LoVo (cell line): ENCODE measurements at places on chromosomes 1 and 21.

- DNase-seq = no peak
Observed at GRCh38 chr1:10639775-10640578, 156.5 kb downstream of the CASZ1 start.

- no peak for DNase-seq
Observed at GRCh38 chr1:1972976-1973715, 30.4 kb downstream of the CFAP74 start.

- no peak for DNase-seq
Observed at GRCh38 chr1:168236836-168237611, 11.2 kb downstream of the SFT2D2 start.

- DNase-seq = no peak
Observed at GRCh38 chr1:116257341-116257767, 115.7 kb upstream of the ATP1A1 start.

DNA sequence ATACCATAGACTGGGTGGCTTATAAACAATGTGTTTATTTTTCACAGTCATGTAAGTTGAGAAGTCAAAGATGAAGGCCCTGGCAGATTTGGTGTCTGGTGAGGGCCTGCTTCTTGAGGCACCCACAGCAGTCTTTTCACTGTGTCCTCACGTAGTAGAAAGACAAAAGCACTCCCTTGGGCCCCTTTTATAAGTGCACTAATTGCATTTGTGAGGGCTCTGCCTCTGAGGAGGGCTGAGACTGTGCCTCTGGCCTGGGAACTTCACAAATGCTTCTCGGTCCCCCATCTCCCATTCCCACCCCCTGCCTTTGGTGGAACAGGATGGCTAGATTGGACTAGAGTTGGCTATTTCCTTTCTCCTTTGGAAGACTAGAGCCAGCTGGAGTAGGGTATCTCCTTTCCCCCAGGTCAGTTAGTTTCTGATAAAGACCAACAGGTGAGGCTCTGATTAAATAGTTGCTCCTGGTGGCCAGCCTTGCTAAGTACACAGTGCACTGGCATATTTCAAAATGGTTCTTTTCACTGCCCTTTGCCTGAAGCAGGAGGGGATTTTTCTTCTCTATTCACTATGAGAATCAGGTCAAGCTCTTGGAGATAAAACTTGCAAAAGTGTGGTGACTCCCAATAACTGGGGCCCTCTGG, 82.9 kb downstream of the PLPPR4 start:
- no peak for DNase-seq

DNA sequence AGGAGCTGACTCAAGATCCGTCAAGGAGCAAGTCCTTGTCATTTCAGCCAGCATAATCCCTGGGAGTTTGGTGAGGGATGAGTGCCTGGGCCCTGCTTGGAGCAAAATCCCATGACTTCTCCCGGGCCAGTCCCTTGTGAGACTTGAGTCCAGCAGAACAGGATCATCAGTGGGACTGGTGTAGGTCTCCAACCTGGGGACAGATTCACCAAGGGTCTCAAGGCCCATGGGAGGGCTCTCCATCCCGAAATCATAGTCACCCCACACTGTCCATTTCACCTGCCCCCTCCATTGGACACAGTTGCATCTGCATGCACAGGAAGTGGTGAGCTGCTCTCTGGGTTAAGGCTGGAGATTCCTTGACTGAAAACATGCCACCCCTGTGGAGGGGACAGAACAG, 178.2 kb downstream of the FOXD2 start:
- DNase-seq = no peak

DNA sequence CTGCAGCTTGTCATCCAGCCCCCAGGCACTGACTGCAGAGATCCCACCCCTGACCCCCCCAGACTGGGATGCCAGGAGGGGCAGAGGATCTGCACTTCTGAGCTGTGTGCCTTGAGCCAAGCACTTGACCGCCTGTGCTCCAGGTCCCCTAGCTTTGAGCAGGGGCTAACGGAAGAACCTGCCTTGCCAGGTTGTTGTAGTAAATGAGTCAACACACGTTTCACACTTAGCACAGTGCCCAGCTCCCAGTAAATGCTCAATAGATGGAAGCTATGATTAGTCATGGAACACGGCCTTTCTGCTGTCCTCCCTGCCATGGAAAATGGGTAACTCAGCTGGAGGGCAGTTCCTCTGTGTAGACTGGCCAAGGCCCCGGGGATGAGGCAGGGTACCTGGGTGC, 24.1 kb downstream of the IFFO2 start:
- no peak for DNase-seq

DNA sequence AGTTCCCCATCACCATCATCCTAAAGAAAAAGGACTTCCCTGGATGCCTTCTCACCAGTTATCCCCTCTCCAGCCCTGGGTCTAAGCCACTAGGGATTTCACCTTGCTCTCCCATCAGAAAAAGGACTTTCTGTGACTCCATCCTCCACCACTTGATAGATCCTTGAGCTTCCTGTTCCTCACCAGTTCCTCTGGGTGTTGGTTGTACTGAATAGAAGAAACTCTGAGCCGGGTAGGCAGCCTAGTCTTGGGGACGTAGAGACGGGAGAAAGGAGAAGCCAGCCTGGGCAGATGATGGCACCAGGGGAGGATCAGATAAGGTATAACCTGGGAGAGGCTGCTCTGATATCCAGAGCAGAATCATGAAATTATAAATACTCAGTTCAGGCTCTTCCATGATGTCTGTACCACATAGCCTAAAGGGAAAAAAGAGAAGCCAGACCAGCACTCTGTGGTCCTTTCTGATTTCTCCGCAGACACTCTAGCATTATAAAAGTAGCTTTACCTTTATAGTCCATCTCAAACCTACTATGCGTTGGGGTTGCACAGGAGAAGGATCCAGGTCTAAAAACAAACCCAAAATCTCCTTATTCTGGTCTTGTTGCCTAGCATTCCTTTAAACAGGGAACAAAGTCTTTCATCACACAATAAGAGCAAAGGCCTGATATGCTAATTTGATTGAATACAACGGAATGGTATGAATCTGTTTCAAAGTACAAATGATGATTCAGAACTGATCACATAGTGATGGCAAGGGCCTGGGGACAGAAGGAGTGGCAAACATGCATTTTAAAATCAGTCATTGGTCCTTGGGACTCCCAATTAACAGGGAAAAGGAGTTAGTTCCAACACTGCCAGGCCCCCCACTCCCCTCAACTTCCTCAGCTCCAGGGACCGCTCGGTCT, 1.2 kb upstream of the CD34 start:
- no peak for DNase-seq

DNA sequence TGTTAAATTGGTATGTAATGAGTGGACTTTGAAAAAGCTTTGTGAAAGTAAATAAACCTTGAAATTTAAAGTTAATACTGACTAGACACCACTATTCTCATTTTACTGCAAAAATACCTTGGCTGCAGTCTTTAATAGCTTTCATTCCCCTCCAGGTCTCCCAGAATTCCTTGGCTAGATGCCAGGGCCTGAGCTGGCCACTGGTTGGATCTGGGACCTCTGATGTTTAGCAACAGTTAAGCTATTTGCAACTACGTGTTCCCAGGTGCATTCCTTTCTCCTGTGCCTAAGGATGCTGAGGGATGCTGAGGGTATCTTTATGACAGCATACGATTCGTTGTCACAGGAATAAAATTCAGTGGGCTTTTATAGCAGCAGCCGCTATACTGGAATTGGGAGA, 938.7 kb downstream of the TTLL7 start:
- no peak for DNase-seq

DNA sequence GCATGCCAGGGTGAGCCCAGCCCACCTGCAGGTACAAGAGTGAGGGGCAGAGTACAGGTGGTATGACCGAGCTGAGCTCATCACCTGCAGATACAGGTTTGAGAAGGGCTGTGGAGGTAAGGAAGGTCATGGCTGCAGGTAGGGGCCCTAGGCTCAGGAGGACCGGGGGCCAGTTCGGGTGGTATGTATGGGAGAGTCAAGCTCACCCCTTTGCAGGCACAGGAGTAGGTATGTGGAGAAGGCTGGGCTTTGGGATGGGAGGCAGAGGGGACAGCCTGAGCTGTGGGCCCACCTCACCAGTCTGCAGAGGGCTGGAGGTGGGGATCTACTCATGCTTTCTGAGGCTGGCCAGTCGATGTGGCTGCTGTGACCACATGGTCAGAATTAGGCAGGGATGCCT, 17.2 kb downstream of the PODN start:
- no peak for DNase-seq

DNA sequence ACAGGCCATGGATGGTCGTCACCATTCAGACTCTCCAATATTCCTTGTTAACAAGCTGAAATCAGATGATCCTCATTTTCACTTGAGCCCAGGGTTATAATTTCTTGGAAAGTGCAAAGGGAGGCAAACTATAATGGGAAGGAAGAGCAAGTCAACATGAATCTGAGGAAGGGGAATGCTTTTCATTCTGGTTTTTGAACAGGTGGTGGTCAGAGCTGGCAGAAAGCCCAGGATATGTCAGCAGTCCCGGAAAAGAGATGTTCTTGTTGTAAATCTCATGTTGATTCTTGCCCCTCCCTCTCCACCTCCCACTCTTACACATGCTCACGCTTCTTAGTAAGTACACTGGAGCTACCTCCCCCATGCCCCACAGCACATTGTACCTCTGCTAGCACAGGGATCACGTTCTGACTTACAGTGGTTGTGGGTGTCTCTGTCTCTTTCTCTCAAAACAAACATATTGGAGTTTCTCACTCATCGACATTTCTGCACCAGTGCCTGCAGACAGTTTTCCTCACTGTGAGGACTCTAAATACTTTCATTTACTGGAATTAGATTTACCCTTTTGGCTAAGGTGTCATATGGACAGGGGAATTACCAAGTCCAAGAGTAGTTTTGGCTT, 77.6 kb downstream of the XCL2 start:
- no peak for DNase-seq

GRCh38 chr21:31644643-31645042, 14.8 kb upstream of the SOD1 start:
- DNase-seq = peak; percentile 19

DNA sequence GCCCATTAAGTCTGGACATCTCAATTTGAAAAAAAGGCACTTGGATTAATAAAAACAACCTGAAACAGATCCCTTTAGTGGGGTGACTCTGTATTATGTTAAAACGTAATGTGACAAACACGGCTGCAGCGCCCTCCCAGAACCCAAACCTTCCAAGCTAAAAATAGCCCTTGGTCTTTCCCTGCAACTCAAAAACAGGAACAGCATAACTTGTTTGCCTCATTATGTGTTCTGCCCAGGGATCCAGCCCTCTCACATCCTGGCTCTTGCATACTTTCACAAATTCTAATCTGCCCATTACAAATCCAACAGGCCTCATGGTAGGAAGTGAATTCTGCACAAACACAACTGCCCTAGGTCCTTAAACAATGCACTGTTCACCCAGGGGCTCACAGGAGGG, 94.7 kb upstream of the GADD45A start:
- DNase-seq = no peak

GRCh38 chr21:17523007-17523451, 10.2 kb downstream of the CXADR start:
- peak; percentile 67 for DNase-seq

DNA sequence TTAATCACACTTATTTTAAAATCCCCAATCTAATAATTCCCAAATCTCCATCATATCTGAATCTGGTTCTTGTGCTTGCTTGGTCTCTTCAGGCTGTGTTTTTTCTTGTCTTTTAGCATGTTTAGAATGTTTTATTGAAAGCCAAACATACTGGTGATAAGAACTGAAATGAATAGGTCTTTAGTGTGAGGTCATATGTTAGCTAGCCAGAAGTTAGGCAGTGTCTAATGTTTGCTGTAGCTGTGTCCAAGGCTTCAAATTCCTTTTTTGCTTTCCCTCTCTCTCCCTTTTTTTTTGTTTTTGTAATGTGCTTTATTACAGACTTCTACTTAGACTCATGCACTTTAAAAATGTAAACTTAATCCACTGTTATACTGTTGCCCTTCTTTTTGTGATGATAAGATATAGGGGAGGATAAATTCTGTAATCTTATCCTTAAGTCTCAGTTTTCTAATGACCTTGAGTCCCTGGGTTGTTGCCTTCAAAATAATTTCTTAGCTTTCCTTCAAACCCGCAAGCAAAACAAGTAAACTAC, 725.1 kb downstream of the BRINP3 start:
- DNase-seq = no peak

DNA sequence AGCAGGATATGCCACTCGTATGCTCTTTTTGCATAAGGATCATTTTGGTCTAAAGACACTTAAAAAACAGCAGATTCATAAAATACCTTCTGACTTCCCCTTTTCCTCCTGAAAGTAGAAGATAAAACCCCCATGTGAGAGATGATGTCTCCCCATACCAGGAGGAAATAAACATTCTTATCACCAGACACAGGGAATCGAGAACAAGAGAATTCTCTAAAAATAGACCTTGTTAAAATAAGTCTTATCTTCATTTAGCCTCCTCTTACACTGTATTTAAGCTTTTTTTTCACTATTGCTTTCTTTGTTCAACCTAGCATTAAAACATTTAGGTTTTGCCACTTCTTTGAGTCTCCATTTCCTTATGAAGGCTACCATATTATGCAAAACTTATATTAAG, 709.3 kb downstream of the KCNT2 start:
- DNase-seq = no peak

DNA sequence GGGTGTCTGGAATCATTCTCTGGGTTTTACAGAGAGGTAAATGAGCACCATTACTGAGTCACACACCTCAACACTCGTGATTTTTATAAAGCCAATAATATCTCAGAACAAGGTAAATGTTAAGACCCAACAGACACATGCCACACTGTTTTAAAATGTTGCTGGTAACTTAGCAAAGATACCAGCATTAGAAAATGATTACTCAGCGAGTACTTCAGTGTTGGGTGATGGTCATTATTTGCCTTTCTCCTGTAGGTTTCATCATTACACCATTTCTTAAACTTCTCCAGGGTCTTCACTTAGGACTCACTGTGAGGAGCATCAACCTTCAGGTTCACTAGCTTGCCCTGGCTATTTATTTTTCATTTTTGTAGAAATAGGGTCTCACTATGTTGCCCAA, 6.9 kb upstream of the C4BPB start:
- no peak for DNase-seq

- no peak for DNase-seq
Observed at GRCh38 chr1:203327684-203328457, 22.6 kb downstream of the BTG2 start.

- no peak for DNase-seq
Observed at GRCh38 chr1:223114871-223115270, 28.2 kb downstream of the TLR5 start.

DNA sequence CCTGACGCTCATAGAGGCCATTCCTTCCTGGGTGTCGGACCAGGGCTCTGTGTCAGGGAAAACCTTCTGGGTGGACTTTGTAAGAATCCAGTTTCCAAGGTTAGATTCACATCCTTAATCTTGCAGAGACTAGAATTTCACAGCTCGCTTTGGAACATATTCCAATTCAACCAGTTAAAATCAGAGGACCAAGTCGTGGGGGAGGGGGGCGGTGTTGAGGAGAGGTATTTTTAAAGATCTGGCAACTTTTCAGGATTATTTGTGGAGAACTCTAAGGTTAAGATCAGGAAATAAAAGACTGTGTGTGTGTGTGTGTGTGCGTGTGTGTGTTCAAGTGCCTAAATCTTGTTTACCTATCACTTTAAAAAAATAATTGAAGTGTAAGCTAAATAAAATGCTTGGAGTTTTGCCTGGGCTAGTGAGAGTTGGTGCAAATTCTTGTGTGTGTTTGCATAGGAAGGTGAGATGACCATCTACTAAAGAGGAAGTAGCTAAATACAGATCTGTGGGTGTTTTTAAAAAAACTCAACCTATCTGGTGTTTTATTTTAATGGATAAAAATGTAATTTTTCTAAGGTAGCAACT, 21.8 kb downstream of the TENT5C start:
- no peak for DNase-seq
